GM12864 (cell line): ENCODE measurements at places on chromosomes 5 and 9.

GRCh38 chr5:109762821-109763220, 73.1 kb downstream of the MAN2A1 start:
- no peak for DNase-seq

GRCh38 chr5:10199692-10200091, 50.0 kb downstream of the ATPSCKMT start:
- DNase-seq: no peak

- DNase-seq: no peak
These were observed 658.3 kb upstream of the WWC1 start for GRCh38 chr5:167633114-167633513.

- DNase-seq: no peak
These were observed 121.9 kb downstream of the CDH18 start for GRCh38 chr5:19866090-19866450.

DNA sequence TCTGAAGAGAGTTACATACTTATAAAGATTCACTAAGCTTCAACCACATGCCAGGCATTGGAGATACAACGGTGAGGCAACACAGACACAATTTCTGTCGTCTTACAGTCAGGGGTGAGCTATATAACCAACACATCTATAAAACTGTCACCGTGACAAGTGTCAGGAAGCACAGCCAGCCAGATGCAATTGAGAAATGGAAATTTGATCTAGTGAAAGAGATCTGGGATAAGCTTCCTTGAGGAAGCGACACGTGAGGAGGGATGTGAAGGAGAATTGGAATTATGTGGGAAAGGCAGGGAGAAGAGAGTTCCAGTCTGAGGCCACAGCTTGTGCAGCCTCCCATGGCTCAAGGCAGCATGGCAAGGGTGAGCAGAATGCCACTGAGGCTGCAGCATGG, 50.9 kb upstream of the ZNF354B start:
- DNase-seq: no peak

DNA sequence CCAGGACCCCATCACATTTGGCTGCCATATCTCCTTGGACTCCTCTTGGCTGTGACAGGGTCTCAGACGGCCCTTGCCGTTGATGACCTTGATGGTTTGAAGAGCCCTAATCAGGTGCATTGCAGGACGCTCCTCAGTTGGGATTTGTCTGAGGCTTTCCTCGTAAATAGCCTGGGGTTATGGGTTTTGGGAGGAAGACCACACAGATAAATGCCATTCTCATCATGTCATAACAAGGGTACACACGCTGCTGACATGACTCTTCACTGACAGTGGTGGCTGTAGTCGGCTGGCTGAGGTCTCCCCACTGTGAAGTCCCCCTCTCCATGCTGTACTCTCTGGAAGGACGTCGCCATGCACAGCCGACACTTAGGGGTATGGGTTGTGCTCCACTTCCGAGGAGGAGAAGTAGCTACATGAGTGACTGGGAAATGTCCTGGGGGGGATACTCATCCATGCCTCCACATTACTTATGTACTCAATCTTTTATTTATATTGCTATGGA, 42.9 kb upstream of the SPTLC1 start:
- no peak for DNase-seq

DNA sequence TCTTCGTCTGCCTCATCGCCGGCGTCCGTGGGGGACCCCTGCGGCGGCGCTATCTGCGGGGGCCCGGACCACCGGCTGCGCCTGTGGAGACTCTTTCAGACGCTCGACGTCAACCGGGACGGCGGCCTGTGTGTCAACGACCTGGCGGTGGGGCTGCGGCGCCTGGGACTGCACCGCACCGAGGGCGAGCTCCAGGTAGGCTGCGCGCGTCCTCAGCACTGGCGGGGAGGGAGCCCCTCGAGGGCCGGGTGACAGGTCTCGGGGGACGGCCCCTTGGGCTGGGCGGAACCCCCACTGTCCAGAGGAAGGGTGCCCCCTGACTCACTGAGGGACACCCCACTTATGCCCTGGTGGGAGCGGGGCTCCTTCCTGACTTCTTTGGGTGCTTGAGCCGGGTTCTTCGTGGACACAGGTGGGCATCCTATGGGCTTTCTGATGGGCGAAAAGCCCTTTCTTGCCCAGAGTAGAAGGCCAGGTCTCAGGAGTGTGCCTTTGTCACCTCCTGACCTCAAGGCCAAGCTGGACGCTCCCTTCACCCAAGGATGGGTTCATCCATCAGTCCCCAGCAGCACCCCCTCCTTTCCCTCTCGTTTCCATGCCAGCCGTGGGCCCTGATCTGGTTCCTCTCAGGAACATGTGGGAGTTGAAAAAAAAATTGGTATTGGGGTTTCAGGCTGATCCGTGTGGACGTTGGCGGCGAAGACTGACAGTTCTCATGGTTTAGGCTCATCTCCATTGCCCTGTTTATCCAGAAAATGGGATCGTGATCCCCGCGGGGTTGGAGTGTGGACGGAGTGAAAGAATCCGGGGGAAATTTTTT, 564 bp downstream of the SLC25A25 start:
- no peak for DNase-seq

DNA sequence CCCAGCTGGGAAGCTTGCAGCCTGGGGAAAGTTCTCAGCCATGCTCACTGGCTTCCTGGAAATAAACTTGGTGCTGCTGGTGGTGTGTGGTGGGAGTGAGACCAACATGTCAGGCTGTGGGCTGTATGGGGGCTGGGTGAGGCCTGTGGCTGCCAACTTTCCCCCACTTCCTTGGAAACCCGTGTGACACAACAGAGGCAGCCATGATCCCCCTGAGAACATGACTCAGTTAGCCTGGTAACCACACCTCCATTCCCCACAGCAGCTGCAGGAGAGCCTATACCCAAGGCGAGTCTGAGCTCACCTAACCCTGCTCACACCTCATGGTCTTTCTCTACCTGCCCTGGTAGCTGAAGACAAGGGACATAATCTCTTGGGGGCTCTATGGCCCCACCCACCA, 72.7 kb upstream of the RGMB start:
- no peak for DNase-seq

- DNase-seq: no peak
These were observed 6.2 kb upstream of the TCERG1 start for GRCh38 chr5:146440870-146441495.

- DNase-seq: no peak
These were observed 752.9 kb upstream of the SEMA6A start for GRCh38 chr5:117327511-117327910.
